ENCODE measurements at places on chromosomes 11 and 22.

DNA sequence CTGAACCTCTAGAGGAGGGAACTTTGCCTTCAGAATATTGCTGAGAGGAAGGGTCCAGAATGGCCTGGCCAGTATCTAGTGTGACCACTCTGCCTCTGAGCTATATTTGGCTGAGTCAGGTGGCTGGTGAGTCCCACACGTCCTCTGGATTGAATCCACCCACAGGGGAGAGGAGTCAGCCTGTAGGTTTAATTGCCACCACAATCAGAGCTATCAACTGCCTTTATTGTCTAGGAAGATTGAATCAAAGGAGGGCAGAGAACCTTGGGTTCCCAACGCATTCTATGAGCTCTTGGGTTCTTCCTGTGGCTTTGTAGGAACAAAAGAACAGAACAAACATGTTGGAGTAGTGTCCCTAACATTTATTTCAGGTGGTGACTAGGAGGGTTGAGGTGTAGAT is 67.7 kb downstream of the ST3GAL4 start:
- DNase-seq = no peak

- peak; percentile 79 for DNase-seq
Measured at GRCh38 chr11:76216536-76217325, 10.4 kb upstream of the WNT11 start.

- no peak for DNase-seq
Measured at GRCh38 chr11:77882396-77882795, 61.5 kb downstream of the AAMDC start.

GRCh38 chr22:34588871-34589545 is 476.9 kb upstream of the ISX start:
- DNase-seq = no peak

DNA sequence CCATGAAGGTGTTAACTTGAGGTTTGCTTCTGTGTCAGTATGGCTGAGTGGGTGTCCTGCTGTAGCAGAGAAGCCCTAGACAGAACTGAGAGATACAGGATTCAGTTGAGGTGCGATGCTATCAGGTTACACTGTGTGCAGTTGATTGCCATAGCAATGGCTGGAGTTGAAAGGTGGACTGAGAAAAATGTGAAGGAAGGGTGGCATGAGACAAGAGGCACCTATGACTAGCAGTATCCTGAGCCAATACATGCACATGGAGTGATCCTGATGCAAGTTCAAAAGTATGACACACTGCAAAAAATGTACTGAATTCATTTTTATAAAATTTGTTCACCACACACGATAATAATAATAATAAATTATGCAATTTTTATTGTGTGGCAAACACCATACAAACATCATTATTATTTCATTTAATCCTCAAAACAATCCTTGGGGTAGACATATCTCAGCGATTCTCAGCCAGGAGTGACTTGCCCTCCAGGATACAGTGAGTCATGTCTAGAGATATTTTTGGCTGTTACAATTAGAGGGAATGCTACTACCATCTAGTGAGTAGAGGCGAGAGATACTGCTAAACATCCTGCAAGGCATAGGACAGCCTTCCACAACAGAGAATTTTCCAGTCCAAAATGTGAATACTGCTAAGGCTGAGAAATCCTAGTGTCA is 3.9 kb upstream of the PIWIL4 start:
- peak; percentile 58 for DNase-seq

Measured in islet precursor cell (in vitro differentiated cells).